ENCODE measurements at places on chromosomes 2 and 18. TPM values are rescaled to one million over a fixed set of nuclear protein-coding genes. Genes with fewer than 3 reads are reported as not detected.
A peak's percentile ranks its signal among the peaks of the same experiment; 100 is the strongest.

- H3K4me3 ChIP-seq, result no peak overlapping the region
- no peak overlapping the region for H3K27ac ChIP-seq
- H3K36me3 ChIP-seq, result no peaks in the 10 kb centered on the region
Measured at GRCh38 chr2:1818811-1819210, 74.5 kb upstream of the PXDN start.

DNA sequence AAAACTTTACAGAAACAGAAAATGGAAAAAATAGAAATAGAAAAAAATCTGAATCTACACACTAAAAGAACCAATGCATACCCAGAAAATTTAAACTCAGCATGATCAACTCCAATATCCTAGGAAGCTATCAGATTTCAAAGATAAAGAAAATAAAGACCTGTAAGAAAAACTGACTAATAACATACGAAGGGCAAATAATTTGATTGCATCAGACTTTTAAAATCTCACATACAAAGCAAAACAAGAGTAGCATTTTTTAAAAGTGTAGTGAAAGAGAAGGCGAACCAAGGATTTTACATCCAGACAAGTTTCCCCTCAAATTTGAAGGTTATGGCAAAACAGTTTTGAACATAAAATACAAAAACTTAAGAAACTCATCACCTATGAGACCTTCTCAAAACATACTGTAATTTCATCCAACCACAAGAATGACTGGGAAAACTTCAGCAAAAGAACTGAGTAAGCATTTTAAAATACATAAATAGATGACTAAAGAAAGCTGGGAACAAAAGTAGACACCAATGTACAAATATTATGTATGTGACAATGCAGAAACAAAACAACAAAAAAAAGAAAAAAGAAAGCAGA is 54.8 kb downstream of the NBAS start:
- no peak for DNase-seq
- no peaks in the 10 kb centered on the region for H3K27me3 ChIP-seq
- no peaks in the 10 kb centered on the region for H3K4me1 ChIP-seq
- H3K36me3 ChIP-seq, result no peaks in the 10 kb centered on the region
- no peak overlapping the region for H3K27ac ChIP-seq

GRCh38 chr18:38358805-38359657 is 793.4 kb upstream of the CELF4 start:
- H3K36me3 ChIP-seq, result no peaks in the 10 kb centered on the region
- H3K27ac ChIP-seq, result no peak overlapping the region
- no peaks in the 10 kb centered on the region for H3K4me1 ChIP-seq

DNA sequence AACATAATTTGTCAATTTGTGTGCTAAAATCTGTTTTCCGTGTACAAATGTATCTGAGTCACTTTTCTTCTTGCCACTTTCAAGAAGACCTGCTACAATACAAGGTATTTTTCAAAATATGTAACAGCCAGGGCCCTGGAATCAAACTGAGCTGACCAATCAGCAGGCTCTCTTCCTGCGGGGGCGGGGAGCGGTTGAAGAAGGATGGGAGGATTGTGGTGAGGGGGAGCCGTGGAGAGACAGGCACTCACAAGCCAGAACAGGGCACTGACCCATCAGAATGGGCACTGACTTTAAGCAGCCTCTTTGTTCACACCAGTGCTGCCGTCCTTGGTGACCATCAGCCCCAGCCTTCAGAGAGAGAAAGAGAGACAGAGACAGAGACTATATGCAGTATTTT is 40.6 kb upstream of the CCNYL1 start:
- no peaks in the 10 kb centered on the region for H3K27me3 ChIP-seq
- no peaks in the 10 kb centered on the region for H3K4me1 ChIP-seq
- no peak overlapping the region for H3K4me3 ChIP-seq
- no peak overlapping the region for H3K27ac ChIP-seq

DNA sequence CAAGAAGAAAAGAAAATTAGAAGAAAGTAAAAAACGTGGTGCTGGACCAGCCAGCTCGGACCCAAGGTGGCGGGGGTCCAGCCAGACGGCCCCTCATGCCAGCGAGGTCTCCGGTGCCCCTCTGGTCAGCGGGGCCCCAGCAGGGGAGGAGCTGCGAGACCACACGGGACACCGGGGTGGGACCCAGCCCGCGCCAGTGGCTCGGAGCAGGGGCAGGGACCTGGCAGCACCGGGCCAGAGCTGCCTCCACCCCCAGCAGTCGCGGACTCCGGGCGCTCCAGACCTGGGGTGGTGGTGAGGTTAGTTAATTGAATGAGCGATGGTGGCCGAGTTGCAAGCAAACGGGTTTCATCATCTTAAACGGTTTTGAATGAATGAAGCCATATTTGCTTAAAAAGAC is 289.9 kb upstream of the MC4R start:
- DNase-seq, result no peak
- no peaks in the 10 kb centered on the region for H3K4me1 ChIP-seq
- no peak overlapping the region for H3K27ac ChIP-seq
- no peak overlapping the region for H3K4me3 ChIP-seq
- H3K27me3 ChIP-seq, result no peaks in the 10 kb centered on the region
- H3K36me3 ChIP-seq, result no peaks in the 10 kb centered on the region

GRCh38 chr2:133158024-133158423 is 410.2 kb downstream of the NCKAP5 start:
- H3K27ac ChIP-seq, result no peak overlapping the region
- no peaks in the 10 kb centered on the region for H3K36me3 ChIP-seq
- no peak overlapping the region for H3K4me3 ChIP-seq
- no peaks in the 10 kb centered on the region for H3K27me3 ChIP-seq

GRCh38 chr18:3139406-3139805 is 80.4 kb downstream of the MYOM1 start:
- H3K4me1 ChIP-seq, result no peaks in the 10 kb centered on the region
- H3K27ac ChIP-seq, result no peak overlapping the region
- no peaks in the 10 kb centered on the region for H3K36me3 ChIP-seq
- H3K27me3 ChIP-seq, result no peaks in the 10 kb centered on the region
- no peak for DNase-seq

DNA sequence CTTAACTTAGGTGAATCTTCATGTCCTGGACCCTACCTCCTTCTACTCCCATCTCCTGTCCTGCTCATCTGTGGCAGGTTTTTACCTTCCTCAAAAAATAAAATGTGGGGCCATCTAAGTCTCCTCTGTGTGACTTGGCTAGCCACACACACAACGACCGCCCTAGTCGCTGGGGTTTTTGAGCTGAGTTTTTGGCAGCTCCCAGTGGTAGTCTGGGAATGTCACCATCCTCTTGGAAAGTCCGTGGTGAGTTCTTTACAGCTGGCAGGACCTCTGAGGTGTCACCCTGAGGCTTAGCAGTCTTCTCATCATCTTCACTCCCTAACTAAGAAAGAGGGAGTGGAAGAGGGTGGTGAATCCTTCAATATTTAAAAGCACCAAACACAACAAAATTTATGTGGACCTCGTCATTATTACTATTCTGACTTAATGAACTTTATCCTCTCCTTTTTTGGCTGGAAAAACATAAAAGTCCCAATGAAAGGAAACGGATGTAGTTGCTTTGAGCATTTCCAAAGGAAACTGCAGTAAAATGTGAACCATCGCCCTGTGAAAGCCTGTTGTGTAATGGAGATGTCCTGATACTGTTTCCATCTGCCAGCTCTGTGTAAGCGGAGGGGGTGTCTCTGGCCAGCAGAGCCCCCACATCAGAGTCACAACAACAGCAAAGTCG is 78.6 kb downstream of the VAPA start:
- H3K4me3 ChIP-seq, result no peak overlapping the region
- no peaks in the 10 kb centered on the region for H3K27me3 ChIP-seq
- DNase-seq, result peak; percentile 84
- H3K27ac ChIP-seq, result no peak overlapping the region

- no peak overlapping the region for H3K27ac ChIP-seq
- H3K4me1 ChIP-seq, result no peaks in the 10 kb centered on the region
- DNase-seq, result no peak
Measured at GRCh38 chr2:211479536-211480150, 923.2 kb downstream of the CPS1 start.

DNA sequence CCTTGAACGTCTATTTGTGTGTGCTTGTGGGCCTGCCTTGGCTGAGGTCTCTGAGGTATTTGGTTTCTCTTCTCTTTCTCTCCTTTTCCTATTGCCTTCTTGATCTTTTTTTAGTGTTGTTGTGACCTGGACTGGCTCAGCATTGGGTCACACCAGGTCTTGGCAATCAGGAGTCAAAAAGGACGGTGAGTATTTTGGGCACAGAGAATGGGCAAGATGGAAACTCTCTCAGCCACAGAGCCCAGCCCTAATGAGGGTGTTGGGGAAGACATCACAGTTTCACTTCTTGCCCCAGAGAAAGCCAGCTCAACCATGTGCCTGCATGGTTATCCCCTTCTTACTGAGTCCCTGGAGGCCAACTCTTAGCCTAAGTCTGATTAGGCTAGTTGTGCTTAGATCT is 13.7 kb upstream of the INO80C start:
- DNase-seq, result no peak
- no peaks in the 10 kb centered on the region for H3K4me1 ChIP-seq
- H3K27ac ChIP-seq, result no peak overlapping the region
- no peaks in the 10 kb centered on the region for H3K27me3 ChIP-seq
- no peaks in the 10 kb centered on the region for H3K36me3 ChIP-seq

GRCh38 chr18:76420898-76421684 is 74.0 kb downstream of the ZNF516 start:
- no peaks in the 10 kb centered on the region for H3K36me3 ChIP-seq
- DNase-seq, result peak; percentile 51
- H3K4me3 ChIP-seq, result no peak overlapping the region
- no peaks in the 10 kb centered on the region for H3K4me1 ChIP-seq
- H3K27me3 ChIP-seq, result no peaks in the 10 kb centered on the region

- no peaks in the 10 kb centered on the region for H3K27me3 ChIP-seq
- H3K27ac ChIP-seq, result no peak overlapping the region
- H3K4me1 ChIP-seq, result peaks cover 11% of the 10 kb centered on the region
Measured at GRCh38 chr2:120261387-120262006, 8.8 kb downstream of the RALB start.

DNA sequence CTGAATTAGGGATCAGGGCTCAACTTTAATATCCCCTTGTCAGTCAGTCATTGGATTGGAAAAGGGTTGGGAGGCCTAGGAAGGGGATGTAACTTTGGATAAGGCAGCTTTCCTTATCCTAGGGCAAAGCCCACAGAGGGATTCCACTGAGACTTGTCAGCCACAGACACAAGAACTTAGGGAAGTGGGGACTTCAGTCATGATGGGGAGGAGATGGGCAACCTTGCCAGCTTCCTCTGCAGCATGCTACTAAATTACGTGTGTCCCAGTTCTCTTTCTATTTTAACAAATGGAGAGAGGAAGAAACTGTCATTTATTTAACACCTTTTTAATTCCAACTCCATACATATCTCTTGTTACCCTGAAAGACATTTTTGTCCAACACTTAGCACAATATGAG is 237.8 kb downstream of the WDR7 start:
- H3K36me3 ChIP-seq, result no peaks in the 10 kb centered on the region
- DNase-seq, result no peak
- H3K27me3 ChIP-seq, result no peaks in the 10 kb centered on the region

DNA sequence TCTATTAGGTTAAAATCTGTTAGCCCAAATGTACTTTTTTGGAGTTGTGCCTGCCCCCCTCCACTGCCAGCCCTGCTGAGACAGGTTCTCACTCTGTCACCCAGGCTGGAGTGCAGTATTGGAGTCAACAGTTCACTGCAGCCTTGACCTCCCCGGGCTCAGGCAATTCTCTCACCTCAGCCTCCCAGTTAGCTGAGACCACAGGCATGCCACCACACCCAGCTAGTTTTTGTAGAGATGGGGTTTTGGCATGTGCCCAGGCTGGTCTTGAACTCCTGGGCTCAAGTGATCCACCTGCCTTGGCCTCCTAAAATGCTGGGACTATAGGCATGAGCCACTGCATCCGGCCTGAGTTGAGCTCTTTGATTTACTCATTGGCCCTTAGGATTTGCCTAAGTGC is 110.7 kb downstream of the ICA1L start:
- no peaks in the 10 kb centered on the region for H3K36me3 ChIP-seq
- no peak overlapping the region for H3K27ac ChIP-seq
- H3K4me1 ChIP-seq, result no peaks in the 10 kb centered on the region
- DNase-seq, result no peak
- no peaks in the 10 kb centered on the region for H3K27me3 ChIP-seq
- H3K4me3 ChIP-seq, result no peak overlapping the region

The ERBB4 gene
- 16.0 TPM for total RNA-seq

The NPPC gene
- not detected for total RNA-seq

The OR6B3 gene
- not detected for total RNA-seq

The NR4A2 gene
- total RNA-seq, result 5.0 TPM

The SCG2 gene
- total RNA-seq, result 0.71 TPM

The CD207 gene
- total RNA-seq, result 0.73 TPM

Measured in left lung (tissue), 14 donors.